CD4-positive, alpha-beta T cell treated with Interleukin-21 for 1 hour (primary cell): ENCODE measurements at places on chromosomes 16 and 17.

DNA sequence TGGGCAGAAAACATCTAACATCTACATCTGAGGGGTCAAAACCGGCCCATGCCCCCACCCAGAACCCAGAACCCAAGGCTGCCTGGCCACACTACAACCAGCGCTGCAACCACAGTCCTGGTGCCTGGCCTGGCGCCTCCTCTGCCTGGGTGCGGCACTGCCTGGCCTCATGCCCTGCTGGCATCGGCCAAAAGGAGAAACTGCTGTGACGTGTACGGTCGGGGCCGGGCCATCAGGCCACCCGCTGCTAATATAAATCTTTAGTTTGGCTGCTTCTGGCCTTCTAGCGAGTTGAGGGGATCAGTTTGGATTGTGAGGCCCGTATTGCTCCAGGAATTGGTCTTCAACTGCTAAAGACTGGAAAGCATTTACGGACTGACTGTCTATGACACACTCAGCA is 22.8 kb downstream of the TMEM204 start:
- DNase-seq = no peak

DNA sequence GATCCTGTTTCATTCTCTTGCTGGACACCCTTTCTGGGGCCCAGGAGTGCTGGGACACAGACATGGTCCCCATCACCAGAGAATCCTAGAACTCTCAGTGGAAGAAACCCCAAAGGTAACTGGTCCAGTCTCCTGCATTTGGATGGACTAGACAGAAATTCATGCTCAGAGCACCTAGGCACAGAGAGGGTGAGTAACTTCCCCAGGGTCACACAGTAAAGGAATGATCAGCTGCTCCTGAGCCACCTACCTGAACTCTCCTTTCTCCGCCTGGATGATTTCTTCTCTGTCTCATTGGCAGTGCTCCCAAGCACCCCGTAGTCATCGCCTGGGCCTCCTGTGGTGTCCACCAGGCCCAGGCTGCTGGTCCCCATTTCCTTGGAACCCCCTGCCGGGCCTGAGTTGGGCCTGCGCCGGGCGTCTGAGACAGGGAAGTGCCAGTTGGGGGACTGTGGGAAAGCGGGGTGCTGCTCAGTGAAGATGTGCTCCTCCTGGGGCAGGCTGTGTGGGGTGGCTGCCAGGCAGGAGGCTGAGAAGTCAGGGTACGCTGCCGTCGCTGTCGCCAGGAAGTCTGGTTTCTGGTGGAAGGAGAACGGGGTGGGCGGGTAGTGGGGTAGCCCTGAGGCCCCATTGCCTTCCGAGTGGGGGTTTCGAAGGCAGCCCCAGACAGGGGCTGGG is 767 bp downstream of the MEOX1 start:
- DNase-seq = peak; percentile 13

DNA sequence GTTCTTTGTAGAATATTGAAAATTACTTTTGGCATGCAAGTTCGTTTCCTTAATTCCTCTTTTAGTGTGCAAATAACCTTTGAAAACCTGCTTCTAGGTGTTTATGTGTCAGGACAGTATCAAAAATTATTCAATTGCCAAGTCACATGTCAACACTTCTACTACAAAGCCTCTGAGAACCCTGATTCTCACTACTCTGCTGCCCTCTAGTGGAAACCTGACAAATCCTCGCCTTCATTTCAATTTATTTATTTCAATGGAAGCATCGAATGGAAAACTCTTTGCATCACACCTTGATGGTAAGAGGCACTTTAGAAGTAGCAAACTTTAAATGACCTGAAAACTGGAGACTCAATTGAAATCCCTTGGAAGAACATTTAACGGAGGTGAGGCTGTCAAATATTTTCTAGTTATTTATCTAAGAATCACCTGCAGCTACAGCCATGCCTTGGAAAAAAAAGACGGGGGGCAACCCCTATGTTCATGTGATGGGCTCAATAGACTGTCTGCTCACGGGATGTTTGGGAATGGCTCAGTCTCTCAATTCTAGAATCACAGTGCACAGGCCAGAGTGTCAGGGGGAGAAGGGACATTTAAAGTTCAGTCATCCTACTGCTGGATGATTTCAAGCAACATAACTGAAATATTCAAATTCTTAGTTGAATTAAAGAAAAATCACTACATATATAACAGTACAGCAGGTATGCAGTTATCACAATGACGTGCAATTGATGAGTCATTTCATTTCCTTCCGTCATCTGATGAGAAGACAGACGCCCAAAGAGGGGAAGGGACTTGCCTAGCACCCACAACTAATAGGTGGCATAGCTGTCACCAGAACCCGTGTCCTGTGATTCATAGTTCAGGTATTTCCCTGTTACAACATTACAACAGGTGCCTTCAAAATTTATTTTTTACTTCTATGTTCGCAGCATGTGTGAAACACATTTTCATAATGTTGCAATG is 563.9 kb downstream of the TOX3 start:
- DNase-seq = peak; percentile 18

GRCh38 chr17:12229335-12229734 is 208.7 kb downstream of the MAP2K4 start:
- no peak for DNase-seq

GRCh38 chr16:53766304-53767016 is 62.5 kb downstream of the FTO start:
- DNase-seq = no peak

- DNase-seq = no peak
These were observed 24.7 kb downstream of the NGFR start for GRCh38 chr17:49519781-49520180.
